ENCODE measurements at places on chromosomes 4 and X.
A peak's percentile ranks its signal among the peaks of the same experiment; 100 is the strongest.

DNA sequence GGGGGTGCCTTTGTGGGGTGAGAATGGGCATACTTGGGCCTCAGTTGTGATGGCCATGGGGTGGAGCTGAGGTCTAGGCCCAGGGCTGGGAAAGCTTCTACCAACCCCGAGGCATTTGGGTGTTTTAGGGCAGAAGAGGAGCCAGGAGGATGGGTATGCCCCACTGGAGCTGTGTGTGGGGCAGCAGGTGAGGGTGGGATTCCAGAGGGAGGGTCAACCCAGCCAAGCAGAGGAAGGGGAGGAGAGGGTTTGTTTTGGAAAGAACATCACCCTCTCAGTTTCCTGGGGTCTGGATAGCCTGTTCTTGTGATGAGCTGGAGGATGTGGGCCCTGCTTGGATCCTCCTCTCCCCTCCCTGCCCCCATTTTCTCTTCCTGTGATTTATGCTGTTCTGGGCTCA, 620 bp downstream of the IL9R start:
- DNase-seq = no peak

DNA sequence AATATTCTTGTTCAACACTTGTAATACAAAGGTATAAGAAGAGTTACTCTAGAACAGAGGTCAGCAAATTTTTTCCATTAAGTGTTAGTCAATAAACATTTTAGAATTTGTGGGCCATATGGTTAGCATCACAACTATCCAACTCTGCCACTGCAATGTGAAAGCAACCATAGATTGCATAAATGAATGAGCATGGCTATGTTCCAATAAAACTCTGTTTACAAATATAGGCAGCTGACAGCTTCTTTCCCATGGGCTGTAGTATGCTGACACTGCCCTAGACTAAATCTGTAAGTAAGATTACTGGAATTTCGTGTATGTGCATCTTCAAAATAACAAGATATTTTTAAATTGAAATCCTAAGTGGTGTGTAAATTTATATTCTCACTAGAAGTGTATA, 73.7 kb downstream of the GABRA2 start:
- no peak for DNase-seq

GRCh38 chrX:46844913-46845312, 8.1 kb downstream of the RP2 start:
- no peak for DNase-seq

GRCh38 chr4:83153417-83153816, 38.9 kb upstream of the PLAC8 start:
- DNase-seq = no peak

- DNase-seq = peak; percentile 4
These were observed 59.9 kb downstream of the GK start for GRCh38 chrX:30713061-30713525.

DNA sequence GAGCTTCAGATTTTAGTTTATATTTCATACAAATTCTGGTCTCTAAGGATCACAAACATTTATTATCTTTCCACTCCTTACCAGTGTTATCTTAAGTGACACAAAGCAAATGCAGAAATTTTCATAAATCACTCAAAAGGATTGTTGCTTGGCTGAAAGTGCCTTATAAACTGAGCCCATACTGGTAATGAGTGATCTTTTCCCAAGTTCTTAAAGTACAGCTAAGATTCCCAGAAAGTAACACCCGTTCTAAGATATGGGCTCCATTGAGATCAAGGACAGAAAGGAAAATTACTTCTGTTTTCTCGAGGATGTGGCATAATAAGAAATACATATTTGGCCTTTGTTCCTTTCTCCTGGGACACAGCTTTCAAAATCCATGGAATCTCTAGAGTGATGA, 313.7 kb downstream of the ARHGAP24 start:
- DNase-seq = no peak

GRCh38 chr4:155789391-155789790, 30.6 kb downstream of the GUCY1B1 start:
- DNase-seq = no peak

GRCh38 chrX:129759576-129760061, 20.1 kb upstream of the SASH3 start:
- DNase-seq = no peak

GRCh38 chr4:36133658-36134057, 110.7 kb downstream of the ARAP2 start:
- no peak for DNase-seq

- DNase-seq = peak; percentile 63
These were observed 10.9 kb upstream of the CLTRN start for GRCh38 chrX:15675490-15675921.

GRCh38 chr4:141971869-141972268, 335.5 kb downstream of the IL15 start:
- no peak for DNase-seq

DNA sequence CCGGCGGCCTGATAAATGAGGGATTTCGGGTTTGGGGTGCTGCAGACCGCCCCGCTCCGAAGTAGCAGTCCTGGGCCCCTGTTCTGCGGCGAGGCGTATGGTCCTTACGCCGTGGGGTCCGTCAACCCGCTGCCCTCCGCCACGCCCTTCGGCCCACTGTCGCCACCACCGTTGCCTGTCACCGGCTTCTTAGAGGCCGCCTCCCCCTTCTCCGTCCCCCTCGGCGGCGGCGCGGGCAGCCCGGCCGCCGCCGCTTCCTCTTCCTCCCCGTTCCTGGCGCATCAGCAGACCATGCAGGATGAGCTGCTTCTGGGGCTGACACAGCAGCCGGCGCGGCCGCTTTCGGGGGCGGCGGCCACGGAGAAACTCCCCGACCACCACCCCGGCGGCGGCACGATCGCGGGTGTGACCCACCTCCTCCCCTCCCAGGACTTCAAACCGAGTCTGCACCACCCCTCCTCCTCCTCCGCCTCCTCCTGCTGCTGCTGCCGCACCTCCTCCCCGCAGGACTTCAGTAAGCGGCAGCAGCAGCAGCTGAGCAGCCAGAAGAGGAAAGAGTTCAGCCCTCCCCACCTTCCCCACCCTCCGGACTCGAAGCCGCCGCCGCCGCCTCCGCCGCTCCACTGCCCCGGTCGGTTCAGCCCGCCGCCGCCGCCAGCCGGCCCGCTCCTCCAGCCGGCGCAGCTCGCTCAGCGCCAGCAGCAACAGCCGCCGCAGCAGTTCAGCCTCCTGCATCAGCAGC, 549 bp downstream of the CPEB2 start:
- peak; percentile 38 for DNase-seq

- no peak for DNase-seq
These were observed 461 bp downstream of the FBXW7 start for GRCh38 chr4:152535360-152535902.

DNA sequence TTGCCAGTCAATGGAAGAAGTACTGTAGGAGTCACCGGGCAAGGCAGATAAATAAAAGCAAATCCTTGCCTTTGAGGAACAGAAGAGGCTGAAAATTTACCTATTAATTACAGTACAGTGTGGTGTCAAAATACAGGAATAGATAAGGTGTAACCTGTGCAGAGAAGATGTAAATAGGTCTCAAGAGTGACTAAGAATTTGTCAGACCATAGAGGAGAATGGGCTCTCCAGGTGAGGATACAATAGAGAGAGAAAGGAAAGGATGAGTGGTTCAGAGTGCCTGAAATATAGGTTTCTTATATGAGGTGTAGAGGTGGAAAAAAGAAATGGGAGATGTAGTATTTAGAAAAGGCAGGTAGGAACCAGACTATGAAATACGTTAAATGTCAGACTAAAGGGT, 801 bp upstream of the ZC4H2 start:
- no peak for DNase-seq

Measured in stimulated activated CD8-positive, alpha-beta memory T cell treated with anti-CD3 and anti-CD28 coated beads, Interleukin-7, amount 100 ng/mL, for 24 hours (primary cell).